Aorta (tissue), 5 donors: ENCODE measurements at places on chromosomes 7 and 10. TPM values are rescaled to one million over a fixed set of nuclear protein-coding genes. Genes with fewer than 3 reads are reported as not detected.

GRCh38 chr7:55527307-55527706 lies 45.0 kb downstream of the VOPP1 start:
- DNase-seq: no peak

GRCh38 chr10:31819391-31819820 lies 109.2 kb downstream of the ARHGAP12 start:
- peak; percentile 79 for DNase-seq

- no peak for DNase-seq
Observed at GRCh38 chr10:94025806-94026205, 32.1 kb downstream of the PLCE1 start.

DNA sequence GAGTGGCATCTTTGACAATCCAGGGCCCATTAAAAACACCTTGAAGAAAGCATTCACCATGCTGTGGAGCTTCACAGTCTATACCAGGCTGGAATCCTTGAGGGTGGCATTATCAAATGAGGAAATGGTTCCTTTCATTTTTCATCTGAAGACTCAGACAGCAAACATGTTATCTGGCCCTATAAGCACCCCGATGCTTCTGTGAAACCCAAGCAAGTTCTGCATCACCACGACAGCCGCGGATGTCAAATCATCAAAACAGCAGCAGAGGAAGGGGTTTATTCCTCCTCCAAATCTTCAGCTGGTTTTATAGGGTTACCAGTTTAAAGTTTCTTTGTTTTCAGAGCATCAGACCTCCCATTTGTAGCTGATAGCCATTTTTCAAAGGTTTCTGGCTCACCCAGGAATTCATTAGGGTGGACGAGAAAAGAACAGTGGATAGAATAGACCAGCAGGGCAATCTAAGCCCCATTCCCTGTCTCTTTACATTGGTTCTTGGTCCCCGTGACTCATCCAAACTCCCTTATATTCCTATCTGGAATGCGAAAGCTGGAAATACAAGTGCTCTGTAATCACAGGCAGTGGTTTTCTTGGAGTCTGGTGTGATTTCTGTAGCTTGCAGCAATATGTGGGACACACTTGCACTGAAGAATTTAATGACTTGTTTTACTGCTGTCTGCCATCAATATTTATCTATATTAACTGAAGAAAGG lies 217.9 kb downstream of the SKAP2 start:
- DNase-seq: no peak

- DNase-seq: no peak
Observed at GRCh38 chr10:62617652-62618051, 186.9 kb upstream of the ADO start.

DNA sequence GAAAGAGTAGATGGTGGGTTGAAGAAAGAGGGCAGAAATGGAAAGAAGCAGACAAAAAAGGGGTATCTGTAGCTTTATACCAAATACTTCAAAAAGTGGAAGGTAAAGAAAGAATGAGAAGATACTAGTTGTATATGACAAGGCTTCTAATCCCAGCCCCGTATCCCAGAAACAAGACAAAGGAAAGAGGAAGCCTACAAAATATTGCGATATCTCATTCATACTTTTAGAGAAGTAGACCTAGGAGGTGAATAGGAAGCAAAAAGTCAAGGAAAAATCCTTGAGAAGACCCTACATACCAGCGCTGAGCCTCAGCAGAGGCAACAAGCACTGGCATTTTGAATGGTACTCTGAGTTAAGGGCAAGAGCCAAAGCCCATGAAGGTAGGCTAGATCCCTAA lies 26.6 kb downstream of the PHTF2 start:
- DNase-seq: no peak

- no peak for DNase-seq
Observed at GRCh38 chr7:69204943-69205342, 393.3 kb upstream of the AUTS2 start.

GRCh38 chr7:34869057-34869456 lies 168.2 kb downstream of the DPY19L1 start:
- DNase-seq: no peak

- DNase-seq: no peak
Observed at GRCh38 chr10:119461380-119461779, 81.1 kb downstream of the RGS10 start.

GRCh38 chr10:35322636-35323035 lies 13.7 kb upstream of the CCNY start:
- DNase-seq: no peak

DNA sequence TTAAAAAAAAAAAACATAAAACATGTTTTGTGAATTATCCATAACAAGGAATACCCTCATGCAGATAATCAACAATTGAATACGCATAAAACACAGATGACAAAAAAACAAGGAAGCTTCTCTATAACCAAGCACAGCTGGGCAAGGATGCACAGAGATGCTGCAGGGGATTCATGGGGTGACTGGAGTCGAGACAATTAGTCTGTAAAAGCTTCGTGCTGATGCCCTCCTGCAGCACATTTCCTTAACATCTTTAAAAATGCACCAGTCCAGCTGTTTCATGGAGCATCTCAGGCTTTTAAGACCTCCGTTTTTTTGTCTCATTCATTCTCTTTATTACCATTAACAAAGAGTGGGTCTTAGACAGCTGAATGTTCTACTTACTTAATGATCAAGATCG lies 794.0 kb upstream of the C7orf33 start:
- DNase-seq: no peak

- DNase-seq: no peak
Observed at GRCh38 chr10:97312897-97313296, 6.2 kb upstream of the FRAT1 start.

- no peak for DNase-seq
Observed at GRCh38 chr10:71402005-71402404, 5.3 kb downstream of the CDH23 start.

DNA sequence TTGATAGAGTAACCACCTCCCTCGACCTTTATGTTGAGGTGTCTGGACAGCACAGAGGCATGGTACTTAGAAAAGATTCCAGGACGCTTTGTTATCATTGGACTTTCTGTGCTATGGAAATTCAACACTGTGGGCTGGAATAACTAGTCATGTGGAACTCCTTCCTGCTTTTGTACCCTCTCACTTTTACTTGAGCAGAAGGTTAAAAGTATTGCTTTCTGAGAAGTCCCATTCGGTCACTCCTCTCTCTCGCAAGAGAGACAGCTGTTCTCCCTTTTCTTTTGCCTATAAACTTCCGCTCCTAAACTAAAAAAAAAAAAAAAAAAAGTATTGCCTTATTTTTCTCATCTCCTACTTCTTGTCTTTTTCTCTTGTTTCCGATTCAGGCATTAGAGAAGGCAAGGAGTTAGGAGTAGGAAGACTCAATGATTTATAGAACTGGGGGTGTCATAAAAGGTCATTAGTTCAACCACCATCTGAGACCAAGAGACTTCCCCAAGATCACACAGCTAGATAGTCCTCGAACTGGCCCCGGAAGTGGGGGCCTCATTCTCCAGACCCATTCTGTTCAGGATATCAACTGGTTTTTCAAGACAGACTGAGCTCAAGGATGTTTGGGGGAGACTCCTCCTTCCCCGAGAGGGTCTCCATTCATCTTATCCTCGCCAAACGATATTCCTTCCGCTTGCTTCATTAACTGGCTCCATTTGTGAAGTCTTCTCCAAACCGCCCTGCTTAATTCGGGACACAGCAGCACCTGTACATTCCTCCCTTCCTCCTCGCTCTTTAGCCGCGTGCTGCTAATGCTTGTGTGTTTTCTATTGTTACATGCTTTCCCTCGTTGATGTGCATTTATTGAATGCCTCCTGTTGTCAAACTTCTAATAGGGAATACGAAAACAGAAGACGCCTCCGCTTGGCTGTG lies 995 bp upstream of the INPP5F start:
- no peak for DNase-seq

DNA sequence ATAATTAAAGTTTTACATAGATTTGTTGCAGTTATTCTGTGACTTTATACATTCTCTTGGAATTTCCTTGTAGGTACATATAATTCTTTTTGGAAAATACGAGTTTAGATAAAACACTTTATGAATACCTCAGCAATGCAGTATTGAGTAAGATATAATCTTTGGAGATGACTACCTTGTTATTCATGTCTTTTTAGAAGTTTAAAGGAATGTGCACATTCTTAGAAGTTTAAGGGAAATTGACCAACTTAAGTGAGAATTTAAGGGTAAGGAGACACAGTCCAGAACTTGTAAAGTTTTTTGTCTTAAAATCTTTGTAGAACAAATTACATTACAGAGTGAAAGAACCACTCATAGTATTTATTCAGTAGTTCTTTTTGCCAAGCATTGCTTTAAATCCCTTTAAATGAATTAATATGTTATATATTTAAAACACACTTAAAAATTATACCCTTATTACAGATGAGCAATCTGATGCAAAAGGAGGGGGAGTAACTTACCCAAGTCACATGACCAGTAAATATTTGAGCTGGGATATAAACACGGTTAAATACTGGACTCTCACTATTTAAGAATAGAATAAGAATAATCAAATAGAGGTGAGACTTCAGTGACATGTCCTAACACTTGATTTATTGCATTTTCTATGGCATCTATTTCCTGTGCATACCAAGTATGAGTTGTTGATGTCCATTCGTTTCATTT lies 139.5 kb upstream of the FERD3L start:
- no peak for DNase-seq

GRCh38 chr7:24783698-24784097 lies 26.4 kb upstream of the GSDME start:
- no peak for DNase-seq

The FAM241B gene
- 6.6 TPM for total RNA-seq

The MAPK8 gene
- total RNA-seq: 38.9 TPM

The ACTL6B gene
- not detected for total RNA-seq

The RNF32 gene
- total RNA-seq: not detected

The AKR1C4 gene
- total RNA-seq: not detected

The TMEM176A gene
- 77.7 TPM for total RNA-seq

The NEBL gene
- 4.3 TPM for total RNA-seq

The ATRNL1 gene
- total RNA-seq: 41.0 TPM

The HKDC1 gene
- total RNA-seq: not detected

The LRRC4 gene
- total RNA-seq: 5.1 TPM
